Neuronal stem cell (in vitro differentiated cells): ENCODE measurements at places on chromosomes 2 and 18.

GRCh38 chr2:171568089-171568488 is 45.8 kb downstream of the CYBRD1 start:
- no peak for DNase-seq

GRCh38 chr18:73952296-73952946 is 195.2 kb downstream of the FBXO15 start:
- DNase-seq: no peak

GRCh38 chr18:48752928-48753327 is 197.8 kb downstream of the SMAD7 start:
- no peak for DNase-seq

DNA sequence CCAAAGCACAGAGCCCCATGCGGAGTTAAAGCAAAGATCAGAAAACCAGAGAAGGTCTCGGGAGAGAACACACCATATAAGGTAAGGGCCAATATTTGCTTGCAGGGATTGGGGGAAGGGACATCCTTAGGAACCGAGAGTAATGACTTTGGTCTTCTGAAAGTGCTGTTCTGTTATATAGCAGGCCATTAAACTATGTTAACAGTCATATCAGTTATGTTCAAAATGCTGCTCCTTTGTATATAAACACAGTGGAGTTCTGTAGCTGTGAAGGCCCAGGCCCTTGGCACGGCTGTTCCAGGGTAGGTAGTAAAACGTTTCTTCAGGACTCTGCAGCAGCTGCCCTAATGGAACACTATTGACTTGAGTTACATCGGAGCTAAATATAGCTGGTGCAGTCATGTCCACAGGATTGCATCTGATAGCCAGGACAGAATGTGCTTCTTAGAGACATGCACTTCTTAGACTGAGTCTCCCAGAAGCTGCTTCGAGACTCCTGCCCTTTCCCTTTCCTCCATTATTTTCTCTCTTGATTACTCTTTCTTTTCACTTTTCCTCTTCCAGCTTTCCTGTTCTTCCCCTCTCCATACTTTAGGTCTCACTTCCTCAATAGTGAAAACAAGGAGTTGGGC is 122.4 kb downstream of the SETBP1 start:
- no peak for DNase-seq

DNA sequence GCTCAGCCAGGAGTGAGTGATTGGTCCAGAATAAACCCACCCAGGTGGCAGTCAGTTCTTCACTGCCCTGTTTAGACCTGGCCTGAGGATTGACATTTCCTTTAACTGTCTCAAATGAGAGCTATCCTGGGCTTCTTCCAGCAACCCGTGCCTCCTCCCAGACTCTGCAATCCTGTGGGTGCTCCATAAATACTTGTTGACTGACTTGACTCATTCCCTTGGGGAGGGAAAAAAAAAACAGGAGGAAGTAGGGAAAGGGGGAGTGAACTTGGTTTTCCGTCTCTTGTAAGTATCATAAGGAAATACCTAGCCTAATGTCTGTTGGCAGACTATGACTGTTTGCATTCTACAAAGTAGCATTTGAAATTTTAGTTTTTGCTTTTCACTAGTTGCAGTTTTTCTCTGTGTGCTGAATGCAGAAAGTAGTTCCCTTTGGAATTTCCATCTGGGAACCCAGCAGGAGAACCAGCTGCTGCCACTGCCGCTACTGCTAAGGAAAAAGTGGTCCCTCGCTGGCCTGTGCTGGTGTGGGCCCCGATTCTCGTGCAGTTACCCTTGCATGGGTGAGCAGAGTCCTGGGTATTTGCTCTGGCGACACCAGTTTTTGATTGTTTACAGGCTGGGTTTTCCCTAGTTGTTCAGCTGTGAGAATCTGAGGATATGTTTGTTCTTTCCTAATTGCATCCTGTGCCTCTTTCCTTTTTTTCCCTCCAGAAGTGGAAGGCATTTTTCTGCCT is 78.8 kb downstream of the TGOLN2 start:
- no peak for DNase-seq

- DNase-seq: peak; percentile 51
Measured at GRCh38 chr2:44543773-44544725, 182.3 kb downstream of the CAMKMT start.
